Activated T-cell treated with anti-CD3 and anti-CD28 coated beads, Interleukin-2, amount 50 U/mL, for 72 hours (primary cell): ENCODE measurements at places on chromosomes 5 and 9. TPM values are rescaled to one million over a fixed set of nuclear protein-coding genes. Genes with fewer than 3 reads are reported as not detected.

DNA sequence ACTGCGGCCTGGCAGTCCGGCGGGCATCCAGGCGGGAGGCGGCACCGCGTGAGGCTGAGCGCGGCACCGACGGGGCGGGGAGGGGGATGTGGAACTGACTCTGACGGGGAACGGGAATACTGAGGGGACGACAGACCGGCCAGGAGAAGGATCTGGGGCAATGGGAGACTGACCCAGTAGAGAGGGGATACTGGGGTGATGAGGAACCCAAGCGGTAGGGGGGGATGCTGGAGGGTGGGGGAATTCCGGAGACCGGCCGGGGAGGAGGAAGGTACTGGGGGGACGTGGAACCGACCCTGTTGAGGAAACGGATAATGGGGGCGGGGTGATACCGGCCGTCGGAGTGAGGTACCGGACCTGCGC is 423 bp downstream of the IPPK start:
- no peaks in the 10 kb centered on the region for H3K27me3 ChIP-seq
- peaks cover 5% of the 10 kb centered on the region for H3K36me3 ChIP-seq
- peak; percentile 50 for DNase-seq
- peaks cover 49% of the 10 kb centered on the region for H3K4me1 ChIP-seq

DNA sequence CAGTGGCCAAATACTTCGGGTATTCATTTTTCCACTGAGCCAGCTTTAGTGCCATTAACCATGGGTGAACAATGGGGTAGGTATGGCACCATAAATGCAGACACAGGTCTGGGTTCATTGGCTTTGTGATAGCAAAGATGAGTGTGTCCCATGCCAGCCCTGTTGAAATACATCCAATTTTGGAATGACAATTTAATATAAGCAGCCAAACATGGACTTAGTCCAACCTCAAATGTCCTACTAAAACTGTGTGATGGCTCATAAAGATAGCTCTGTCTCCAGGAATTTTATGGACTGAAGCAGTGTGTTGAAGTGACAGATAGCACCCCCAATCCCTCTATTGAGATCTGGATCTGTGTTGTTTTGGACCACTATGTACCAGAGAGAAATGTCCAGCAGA is 514.9 kb downstream of the RASEF start:
- H3K27me3 ChIP-seq = no peaks in the 10 kb centered on the region
- H3K36me3 ChIP-seq = no peaks in the 10 kb centered on the region
- no peak for DNase-seq
- no peak overlapping the region for H3K4me3 ChIP-seq
- H3K27ac ChIP-seq = no peak overlapping the region

The IL5 gene
- total RNA-seq = 1.3 TPM

- peaks cover 1% of the 10 kb centered on the region for H3K36me3 ChIP-seq
- H3K4me3 ChIP-seq = no peak overlapping the region
- peaks cover 6% of the 10 kb centered on the region for H3K27me3 ChIP-seq
Observed at GRCh38 chr9:119284118-119284517, 85.1 kb downstream of the BRINP1 start.

DNA sequence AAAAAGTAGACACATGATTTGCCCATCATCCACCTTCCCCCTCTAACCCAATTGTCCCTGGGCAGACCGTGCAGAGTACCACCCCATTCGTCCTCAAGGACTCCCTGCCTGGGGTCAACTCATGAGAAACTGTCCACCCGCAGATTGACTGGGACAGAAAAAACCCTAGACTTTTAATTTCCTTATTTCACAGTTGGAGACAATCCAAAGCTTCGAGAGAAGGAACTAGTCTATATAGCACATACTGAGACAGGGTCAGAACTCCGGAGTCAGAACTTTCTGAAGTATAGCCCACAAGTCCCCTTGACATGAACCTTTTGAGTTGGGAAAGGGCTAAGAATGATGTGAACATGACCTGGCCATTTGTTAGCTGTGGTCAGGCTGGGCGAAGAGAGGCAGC is 7.5 kb upstream of the GPX3 start:
- no peaks in the 10 kb centered on the region for H3K36me3 ChIP-seq
- no peak overlapping the region for H3K27ac ChIP-seq
- H3K27me3 ChIP-seq = no peaks in the 10 kb centered on the region
- no peak overlapping the region for H3K4me3 ChIP-seq
- H3K4me1 ChIP-seq = no peaks in the 10 kb centered on the region

The ZNF618 gene
- total RNA-seq = 0.23 TPM

GRCh38 chr5:153347611-153348010 is 142.9 kb upstream of the GRIA1 start:
- H3K4me3 ChIP-seq = no peak overlapping the region
- DNase-seq = no peak
- no peak overlapping the region for H3K27ac ChIP-seq

The PCAT7 gene
- not detected for total RNA-seq

The SLC12A2 gene
- total RNA-seq = 25.6 TPM

DNA sequence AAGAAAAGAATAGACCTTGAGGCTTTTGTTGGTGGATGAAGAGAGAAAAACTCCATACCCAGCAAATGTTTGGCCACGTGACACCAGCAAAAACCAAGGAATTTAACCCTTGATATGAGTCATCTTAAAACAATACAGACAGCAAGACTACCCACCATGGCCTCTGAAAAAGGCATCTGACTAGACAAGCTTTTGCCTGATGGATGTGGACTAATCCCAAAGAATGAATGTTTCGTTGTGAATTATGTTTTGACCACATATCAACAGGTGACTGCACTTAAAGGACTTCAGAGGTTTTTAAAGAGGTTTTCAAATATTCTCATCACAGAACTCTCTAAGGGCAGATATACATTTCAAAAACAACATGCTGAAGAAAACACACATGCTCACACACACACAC is 33.0 kb upstream of the SLC1A3 start:
- no peak for DNase-seq
- H3K27me3 ChIP-seq = no peaks in the 10 kb centered on the region
- no peaks in the 10 kb centered on the region for H3K36me3 ChIP-seq
- no peaks in the 10 kb centered on the region for H3K4me1 ChIP-seq
- no peak overlapping the region for H3K27ac ChIP-seq

- H3K27ac ChIP-seq = no peak overlapping the region
- peaks cover 3% of the 10 kb centered on the region for H3K27me3 ChIP-seq
- DNase-seq = no peak
- H3K36me3 ChIP-seq = peaks cover 3% of the 10 kb centered on the region
- H3K4me3 ChIP-seq = no peak overlapping the region
Observed at GRCh38 chr9:130361873-130362362, 82.8 kb upstream of the ASS1 start.

The EPB41L4A gene
- 0.79 TPM for total RNA-seq

The ADCY2 gene
- total RNA-seq = not detected

DNA sequence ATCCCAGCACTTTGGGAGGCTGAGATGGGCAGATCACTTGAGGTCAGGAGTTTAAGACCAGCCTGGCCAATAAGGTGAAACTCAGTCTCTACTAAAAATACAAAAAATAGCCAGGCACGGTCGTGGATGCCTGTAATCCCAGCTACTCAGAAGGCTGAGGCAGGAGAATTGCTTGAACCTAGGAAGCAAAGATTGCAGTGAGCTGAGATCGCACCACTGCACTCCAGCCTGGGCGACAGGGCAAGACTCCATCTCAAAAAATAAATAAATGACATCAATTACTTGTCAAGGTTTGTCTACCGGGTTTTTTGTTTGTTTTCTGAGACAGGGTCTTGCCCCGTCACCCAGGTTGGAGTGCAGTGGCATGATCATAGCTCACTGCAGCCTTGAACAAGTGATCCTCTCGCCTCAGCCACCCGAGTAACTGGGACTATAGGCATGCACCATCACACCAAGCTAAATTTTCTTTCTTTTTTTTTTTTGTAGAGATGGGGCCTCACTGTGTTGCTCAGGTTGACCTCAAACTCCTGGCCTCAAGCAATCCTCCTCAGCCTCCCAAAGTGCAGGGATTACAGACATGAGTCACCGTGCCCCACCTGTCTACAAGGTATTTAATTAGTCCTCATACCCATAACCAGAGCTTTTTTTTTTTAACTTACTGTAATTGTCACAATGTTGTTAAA is 64.9 kb downstream of the SUSD1 start:
- DNase-seq = no peak
- H3K36me3 ChIP-seq = no peaks in the 10 kb centered on the region
- no peaks in the 10 kb centered on the region for H3K4me1 ChIP-seq

The DBH gene
- not detected for total RNA-seq

DNA sequence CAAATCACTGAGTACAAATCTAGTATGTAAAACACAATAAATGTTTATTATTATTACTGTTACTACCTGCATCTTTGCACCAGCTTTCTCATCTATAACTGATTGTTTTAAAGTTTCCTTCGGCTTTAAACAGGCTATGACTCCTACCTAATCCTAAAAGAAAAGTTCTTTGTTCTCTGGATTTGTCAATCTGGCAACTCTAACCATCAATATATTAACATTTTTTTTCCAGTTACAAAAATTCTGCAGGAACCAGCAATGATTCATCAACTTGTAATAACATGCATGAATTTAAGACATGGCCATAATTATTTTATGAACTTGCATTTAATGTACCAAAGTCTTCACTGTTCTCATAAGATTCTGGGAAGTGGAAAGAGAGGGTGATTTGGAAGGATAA is 228.5 kb downstream of the PIK3R1 start:
- H3K4me1 ChIP-seq = peaks cover 25% of the 10 kb centered on the region
- no peaks in the 10 kb centered on the region for H3K36me3 ChIP-seq
- H3K27ac ChIP-seq = no peak overlapping the region
- no peak overlapping the region for H3K4me3 ChIP-seq

The ADAMTS6 gene
- total RNA-seq = 1.6 TPM

- H3K27ac ChIP-seq = peak overlapping the region; percentile 96
- H3K4me1 ChIP-seq = peaks cover 100% of the 10 kb centered on the region
- DNase-seq = peak; percentile 79
- H3K4me3 ChIP-seq = peak overlapping the region; percentile 92
- H3K27me3 ChIP-seq = no peaks in the 10 kb centered on the region
Observed at GRCh38 chr9:89466451-89467277, 31.2 kb downstream of the SEMA4D start.

- H3K27me3 ChIP-seq = no peaks in the 10 kb centered on the region
- H3K4me1 ChIP-seq = peaks cover 12% of the 10 kb centered on the region
- no peak overlapping the region for H3K4me3 ChIP-seq
- H3K27ac ChIP-seq = no peak overlapping the region
- peaks cover 3% of the 10 kb centered on the region for H3K36me3 ChIP-seq
Observed at GRCh38 chr5:158384535-158385481, 525.9 kb upstream of the CLINT1 start.

- H3K4me3 ChIP-seq = no peak overlapping the region
- no peak for DNase-seq
- H3K36me3 ChIP-seq = peaks cover 1% of the 10 kb centered on the region
Observed at GRCh38 chr9:18330401-18331309, 143.3 kb upstream of the ADAMTSL1 start.

The BBLN gene
- 72.9 TPM for total RNA-seq

DNA sequence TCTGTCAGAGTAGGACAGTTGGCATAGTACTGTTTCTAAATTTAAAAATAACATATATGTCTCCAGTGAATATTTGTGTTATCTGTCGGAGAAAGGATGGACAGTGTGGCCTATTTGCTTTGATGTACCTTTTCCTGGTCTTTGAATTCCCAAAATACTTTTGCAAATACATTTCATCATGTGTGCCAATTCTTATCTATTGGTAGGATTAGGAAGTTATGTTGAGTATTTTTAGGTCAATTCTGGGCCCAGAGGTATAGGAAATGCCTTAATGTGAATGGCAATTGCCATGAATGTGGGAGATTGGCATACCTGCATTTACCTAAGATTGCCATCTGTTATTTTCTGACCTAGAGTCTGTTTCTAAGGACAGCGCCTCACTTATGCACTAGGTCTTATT is 5.8 kb downstream of the FOCAD start:
- H3K4me1 ChIP-seq = peaks cover 25% of the 10 kb centered on the region
- DNase-seq = no peak
- H3K27ac ChIP-seq = no peak overlapping the region
- no peaks in the 10 kb centered on the region for H3K27me3 ChIP-seq
- peaks cover 3% of the 10 kb centered on the region for H3K36me3 ChIP-seq

The DND1 gene
- total RNA-seq = 3.7 TPM

The MRPS2 gene
- total RNA-seq = 40.6 TPM

GRCh38 chr9:104907278-104907951 is 20.5 kb downstream of the ABCA1 start:
- H3K4me1 ChIP-seq = peaks cover 12% of the 10 kb centered on the region
- H3K36me3 ChIP-seq = no peaks in the 10 kb centered on the region
- H3K27me3 ChIP-seq = no peaks in the 10 kb centered on the region
- no peak overlapping the region for H3K4me3 ChIP-seq

The PRDM9 gene
- not detected for total RNA-seq

GRCh38 chr5:58410441-58410840 is 49.4 kb downstream of the PLK2 start:
- H3K36me3 ChIP-seq = no peaks in the 10 kb centered on the region
- H3K4me3 ChIP-seq = no peak overlapping the region
- DNase-seq = no peak
- H3K4me1 ChIP-seq = no peaks in the 10 kb centered on the region
- H3K27ac ChIP-seq = no peak overlapping the region
- no peaks in the 10 kb centered on the region for H3K27me3 ChIP-seq
